Lower leg skin (tissue), 4 donors: ENCODE measurements at places on chromosomes 6 and 20. TPM values are rescaled to one million over a fixed set of nuclear protein-coding genes. Genes with fewer than 3 reads are reported as not detected.

ULBP1 gene
- total RNA-seq, result 0.32 TPM

DNA sequence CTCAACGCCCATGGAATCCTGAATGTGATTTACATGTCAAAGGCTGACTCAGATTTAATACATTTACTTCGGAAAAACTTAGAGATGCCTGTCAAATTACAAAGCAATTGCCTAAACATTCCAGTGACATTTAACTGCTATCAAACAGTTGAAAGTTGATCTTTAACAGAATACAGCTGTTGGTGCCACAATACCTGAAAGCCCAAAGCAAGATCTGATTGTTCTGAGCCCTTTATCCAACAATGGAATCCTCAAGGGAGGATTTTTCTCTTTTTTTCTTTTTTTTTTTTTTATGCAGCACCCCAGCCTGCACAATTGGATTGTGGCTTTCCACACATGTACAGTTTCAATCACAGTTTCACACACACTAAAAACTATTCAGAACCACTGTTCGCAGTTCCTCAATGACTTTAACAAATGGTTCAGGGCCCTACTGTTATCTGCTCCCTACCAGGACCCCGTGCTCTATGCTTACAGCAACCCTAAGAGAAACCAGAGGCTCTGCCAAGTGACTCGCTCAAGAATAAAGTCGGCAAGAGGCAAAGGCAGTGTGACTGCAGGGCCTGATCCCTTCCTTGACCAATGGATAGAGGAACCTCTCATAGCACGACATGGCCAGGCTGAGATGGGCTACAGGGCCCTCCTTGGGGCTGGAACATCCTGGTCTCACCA, 33.3 kb downstream of the EPB41L2 start:
- no peak for DNase-seq

GRCh38 chr6:44779130-44779826, 391.8 kb downstream of the CDC5L start:
- DNase-seq, result no peak

- no peak for DNase-seq
Observed at GRCh38 chr6:134035823-134036296, 16.6 kb downstream of the SLC2A12 start.

DNA sequence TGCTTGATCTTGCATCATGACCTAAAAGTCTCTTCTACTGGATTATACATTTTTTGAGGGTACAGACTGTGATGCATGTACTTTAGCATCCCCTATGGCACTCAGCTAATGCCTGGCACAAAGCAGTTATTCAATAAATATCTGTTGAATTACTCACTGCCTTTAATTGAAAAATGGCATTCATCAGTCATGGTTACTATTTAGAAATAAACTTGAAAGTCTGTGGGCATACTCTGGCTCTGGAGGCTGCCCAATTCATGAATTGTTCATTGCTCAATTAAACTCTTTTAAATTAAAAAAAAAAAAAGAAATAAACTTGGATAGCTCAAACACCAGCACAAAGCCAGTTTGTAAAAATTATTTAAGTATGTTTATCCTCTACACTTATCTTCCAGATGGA, 40.0 kb downstream of the HEBP2 start:
- no peak for DNase-seq

GSTA2 gene
- total RNA-seq, result not detected

- DNase-seq, result peak; percentile 25
Observed at GRCh38 chr6:157674061-157674460, 149.0 kb upstream of the SNX9 start.
